ENCODE measurements at places on chromosomes 6 and 20.

DNA sequence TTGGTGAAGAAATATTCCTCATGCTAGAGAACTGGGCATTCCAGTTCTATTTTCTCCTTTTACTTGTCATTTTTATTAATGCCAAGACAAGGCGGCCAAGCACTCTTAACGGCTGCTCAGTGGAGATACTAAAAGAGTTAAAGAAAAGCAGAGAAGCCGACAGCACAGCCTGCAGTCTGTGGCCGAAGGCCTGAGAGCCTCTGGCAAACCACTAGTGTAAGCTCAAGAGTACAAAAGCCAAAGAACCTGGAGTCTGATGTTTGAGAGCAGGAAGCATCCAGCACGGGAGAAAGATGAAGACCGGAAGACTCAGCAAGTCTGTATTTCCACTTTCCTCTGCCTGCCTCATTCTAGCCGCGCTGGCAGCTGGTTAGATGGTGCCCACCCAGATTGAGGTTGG lies 167.1 kb upstream of the FUT9 start:
- DNase-seq = no peak

GRCh38 chr6:23951691-23952090 lies 174.3 kb upstream of the NRSN1 start:
- no peak for DNase-seq

DNA sequence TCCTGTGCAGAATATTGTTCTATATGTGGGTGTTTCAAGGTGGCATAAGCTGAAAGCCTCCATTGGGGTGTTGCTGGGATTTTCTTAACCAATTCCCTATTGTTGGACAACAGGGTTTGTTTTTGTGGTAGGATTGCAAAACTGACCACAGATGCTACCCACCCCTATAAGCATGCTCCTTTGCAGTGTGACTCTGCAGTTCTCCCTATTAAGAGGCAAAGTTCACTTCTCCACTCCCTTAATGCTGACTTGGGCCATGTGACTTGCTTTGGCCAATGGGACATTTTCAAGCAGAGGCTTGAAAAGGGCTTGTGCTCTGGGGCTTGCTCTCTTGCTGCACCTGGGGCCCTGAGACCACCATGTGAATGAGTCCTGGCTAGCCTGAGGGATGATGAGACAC lies 8.5 kb upstream of the ANGPT4 start:
- no peak for DNase-seq

DNA sequence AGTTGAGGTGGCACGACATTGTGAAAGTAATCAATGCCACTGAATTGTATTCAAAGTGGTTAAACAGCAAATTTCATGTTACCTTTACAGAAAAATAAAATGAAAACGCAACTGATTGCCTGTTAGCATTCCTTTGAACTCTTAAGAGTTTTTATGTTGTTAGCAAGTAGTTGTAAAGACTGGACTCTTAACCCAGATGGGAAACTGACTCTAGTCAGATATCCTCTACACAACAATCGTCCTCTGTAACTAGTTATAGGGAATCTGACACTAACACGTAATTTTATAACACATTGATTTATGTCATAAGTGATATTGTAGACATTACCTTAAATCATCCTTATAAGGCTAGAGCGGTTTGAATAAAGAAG lies 3.0 kb upstream of the FBXO9 start:
- DNase-seq = no peak

DNA sequence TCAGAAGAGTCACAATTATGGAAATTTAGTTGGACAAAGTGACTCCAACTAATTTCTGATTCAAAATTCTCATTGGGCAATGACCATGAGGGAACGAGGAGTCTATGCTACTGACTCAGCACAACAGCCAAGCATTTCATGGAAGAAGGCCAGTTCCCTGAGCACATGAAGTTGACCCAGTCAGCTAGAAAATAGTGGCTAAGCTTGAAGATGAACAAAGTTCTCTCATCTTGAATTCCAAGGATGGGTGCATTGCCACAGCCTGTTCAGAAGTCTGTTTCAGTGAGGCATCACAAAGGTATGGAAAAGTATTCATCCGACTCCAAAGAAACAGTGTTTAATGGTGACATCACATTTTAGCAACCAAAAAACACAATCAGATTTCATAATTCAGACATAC lies 676.9 kb downstream of the HACE1 start:
- no peak for DNase-seq

GRCh38 chr20:1894951-1895673 lies at the start of gene SIRPA:
SIRPA (plus strand) TSS chr20:1895407; CDS start chr20:1895448, 41 bp downstream.
- peak; percentile 58 for DNase-seq

GRCh38 chr20:53786071-53786444 lies 192.4 kb upstream of the ZNF217 start:
- DNase-seq = no peak

GRCh38 chr20:44758247-44759101 lies 12.8 kb downstream of the KCNK15 start:
- DNase-seq = peak; percentile 47

- DNase-seq = no peak
Measured at GRCh38 chr20:9149796-9150195, 80.9 kb downstream of the PLCB4 start.

- DNase-seq = no peak
Measured at GRCh38 chr6:53795702-53796450, 1.1 kb downstream of the LRRC1 start.

- no peak for DNase-seq
Measured at GRCh38 chr20:48198929-48199451, 413.7 kb upstream of the SULF2 start.

DNA sequence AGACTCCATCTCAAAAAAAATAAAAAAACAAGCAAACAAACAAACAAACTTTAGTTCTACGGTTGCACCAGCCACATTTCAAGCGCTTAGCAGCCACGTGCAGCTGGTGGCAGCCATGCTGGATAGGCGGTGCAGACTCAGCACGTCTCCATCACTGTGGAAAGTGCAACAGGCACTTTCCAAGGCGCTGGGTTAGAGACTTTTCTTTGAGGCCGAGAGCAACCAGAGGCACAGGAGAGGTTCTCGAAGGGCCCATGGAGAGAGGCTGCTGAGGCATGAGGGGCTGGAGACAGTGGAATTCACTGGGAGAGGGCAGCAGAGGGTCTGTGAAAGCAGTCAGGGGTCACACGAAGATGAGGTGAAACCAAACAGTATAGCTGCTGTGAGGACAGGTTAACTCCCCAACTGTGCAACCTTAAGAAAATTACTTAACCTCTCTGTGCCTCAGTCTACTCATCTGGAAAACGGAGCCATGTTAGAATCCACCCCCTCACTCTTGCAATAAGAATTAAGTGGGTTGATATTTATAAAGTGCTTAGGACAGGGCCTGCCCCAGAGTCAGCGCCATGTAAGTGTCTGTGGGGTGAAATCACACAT lies 27.5 kb downstream of the TGM2 start:
- DNase-seq = no peak

GRCh38 chr20:376750-377149 lies 3.8 kb upstream of the TRIB3 start:
- DNase-seq = no peak

- DNase-seq = no peak
Measured at GRCh38 chr6:130843575-130844320, 16.5 kb downstream of the SMLR1 start.

GRCh38 chr6:155190677-155191076 lies 73.1 kb upstream of the CLDN20 start:
- no peak for DNase-seq

GRCh38 chr6:6218759-6219085 lies 101.7 kb downstream of the F13A1 start:
- no peak for DNase-seq

- no peak for DNase-seq
Measured at GRCh38 chr6:71721642-71722041, 164.7 kb upstream of the RIMS1 start.

DNA sequence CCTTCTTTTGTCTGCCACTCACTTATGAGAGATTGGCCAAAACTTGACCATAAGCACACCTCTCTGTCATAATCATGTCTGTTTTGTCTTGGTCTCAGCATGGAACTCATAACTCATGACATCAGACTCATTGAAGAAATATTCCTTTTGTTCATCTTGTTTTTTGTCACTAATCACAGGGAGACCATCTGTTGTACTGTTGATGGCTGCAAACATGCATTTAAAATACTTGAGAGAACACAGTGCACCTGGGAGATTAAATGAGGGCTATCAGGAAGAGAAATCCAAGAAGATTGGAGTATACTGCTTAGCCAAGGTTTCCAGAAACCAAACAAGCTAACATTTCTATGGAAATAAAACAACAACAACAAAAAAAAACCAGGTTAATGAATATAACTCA lies 689.7 kb downstream of the EPM2A start:
- no peak for DNase-seq

- no peak for DNase-seq
Measured at GRCh38 chr6:136225496-136225895, 24.6 kb downstream of the MTFR2 start.

GRCh38 chr6:53280207-53280606 lies 68.5 kb downstream of the ELOVL5 start:
- no peak for DNase-seq

DNA sequence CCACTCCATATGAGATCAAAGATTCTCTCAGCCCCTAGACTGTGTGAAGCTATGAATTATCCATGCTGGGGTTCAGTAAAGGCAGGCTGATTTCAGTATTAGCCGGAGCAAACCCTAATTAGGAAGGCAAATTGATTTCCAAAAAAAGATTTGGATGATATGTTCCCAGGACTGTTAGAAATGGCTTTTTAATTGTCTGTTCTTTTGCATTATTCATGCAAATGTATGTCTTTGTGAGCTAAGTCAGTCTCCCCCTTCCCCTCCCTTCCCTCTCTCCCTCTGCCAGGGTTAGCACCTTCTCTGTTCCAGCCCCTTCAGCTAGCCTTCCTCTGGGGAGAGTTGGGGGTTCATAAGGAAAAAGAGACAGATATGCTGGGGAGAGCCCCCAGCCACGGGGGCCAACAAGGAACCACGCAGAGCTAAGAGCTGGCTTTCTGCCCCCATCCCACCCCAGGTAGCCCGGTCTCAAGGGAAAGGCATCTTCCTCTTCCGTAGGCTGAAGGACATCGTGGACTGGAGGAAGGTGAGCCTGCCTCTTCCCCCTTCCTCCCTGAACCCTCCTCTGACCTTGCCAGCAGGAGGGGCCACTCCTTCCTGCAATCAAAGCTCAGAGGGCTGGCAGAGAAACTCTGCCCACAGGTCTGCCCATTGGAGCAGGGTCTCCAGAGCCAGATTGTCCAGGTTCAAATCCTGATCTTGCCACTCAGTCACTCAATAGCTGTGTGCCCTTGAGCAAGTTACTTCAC lies 32.3 kb downstream of the PDRG1 start:
- DNase-seq = no peak

All from caudate nucleus (tissue), 63 donors.